ENCODE measurements at places on chromosomes 2 and 18. TPM values are rescaled to one million over a fixed set of nuclear protein-coding genes. Genes with fewer than 3 reads are reported as not detected.

GAL3ST2 gene
- total RNA-seq: 1.5 TPM

DNA sequence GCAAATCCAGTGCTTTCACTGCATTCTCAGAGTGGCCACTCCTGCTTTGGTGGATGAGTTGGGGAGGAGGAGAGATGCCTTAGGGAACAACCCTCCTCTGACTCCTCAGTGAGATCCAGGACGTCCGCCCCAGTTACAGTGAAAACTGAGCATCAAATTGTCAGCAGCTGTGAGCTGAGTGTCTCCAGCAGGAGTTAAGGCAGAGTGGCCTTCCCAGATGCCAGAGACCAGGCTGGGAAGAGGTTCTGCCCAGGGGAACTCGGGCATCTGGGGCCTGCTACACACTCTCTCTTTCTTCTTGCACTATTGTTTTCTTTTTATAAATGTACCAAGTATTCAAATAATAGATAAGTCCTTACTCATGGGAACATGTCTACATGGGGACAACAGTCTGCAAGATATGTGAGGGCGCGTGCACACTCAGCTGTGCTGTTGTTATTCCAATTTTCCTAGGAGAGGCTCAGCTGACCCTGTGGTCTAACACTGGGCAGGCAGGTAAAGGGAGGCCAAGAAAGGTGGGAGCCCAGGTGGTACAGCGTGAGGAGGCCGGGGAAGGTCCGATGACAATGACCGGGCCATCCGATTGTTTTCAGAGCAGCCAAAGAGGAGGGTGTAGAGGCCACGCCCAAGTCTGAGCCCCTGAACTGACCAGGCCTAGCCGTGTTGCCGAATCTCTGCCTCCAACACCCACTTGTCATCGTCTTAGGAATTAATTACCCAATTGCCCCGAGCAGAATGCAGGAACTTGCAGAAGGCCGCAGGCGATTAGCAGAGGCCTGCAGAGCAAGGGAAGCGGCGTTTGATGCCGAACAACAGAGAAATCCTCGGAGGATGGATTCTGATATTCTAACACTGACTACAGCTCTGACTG, 166.9 kb downstream of the ANAPC1 start:
- no peak for DNase-seq
- H3K27ac ChIP-seq: no peak overlapping the region
- no peaks in the 10 kb centered on the region for H3K4me1 ChIP-seq
- H3K36me3 ChIP-seq: no peaks in the 10 kb centered on the region

DNA sequence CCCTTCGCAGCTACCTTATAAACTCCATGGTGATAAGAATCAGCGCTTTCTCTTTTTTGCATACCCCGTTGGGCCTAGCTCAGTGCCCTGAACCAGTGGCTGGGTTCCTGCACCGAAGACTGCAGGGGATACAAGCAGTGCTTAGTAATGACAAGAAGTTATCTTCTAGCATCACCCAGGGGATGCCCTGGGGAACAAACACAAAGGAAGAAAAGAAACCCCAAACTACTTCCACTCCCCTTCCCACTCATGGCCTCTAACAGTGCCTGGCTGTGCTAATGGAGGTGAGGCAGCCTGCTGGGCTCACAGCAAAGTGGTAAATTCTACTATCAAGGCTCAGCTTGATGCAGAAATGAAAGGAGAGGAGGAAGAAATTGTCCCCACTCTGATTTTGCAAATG, 314.7 kb downstream of the TXNL1 start:
- no peaks in the 10 kb centered on the region for H3K36me3 ChIP-seq
- no peak overlapping the region for H3K27ac ChIP-seq
- no peak overlapping the region for H3K4me3 ChIP-seq
- no peaks in the 10 kb centered on the region for H3K4me1 ChIP-seq
- DNase-seq: no peak
- no peaks in the 10 kb centered on the region for H3K27me3 ChIP-seq

DNA sequence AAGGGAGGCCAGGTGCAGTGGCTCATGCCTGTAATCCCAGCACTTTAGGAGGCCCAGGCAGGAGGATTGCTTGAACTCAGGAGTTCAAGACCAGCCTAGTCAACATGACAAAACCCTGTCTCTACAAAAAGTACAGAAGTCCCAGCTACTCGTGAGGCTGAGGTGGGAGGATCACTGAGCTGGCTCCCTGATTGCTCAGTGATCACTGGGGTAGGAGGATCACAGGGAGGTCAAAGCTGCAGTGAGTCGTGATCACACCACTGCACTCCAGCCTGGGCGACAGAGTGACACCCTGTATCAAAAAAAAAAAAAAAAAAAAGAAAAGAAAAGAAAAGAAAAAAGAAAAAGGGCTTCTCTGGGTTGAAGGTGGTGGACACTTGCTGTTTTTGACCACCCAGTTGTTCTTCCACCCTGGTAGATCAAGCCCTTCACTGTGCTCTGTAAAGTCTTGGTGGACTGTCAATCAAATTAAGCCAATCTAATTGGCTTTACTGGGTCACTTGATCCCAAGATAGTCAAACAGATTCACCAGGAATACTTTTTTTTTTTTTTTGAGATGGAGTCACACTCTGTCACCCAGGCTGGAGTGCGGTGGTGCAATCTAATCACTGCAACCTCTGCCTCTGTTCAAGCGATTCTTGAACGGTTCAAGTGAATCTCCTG, 191.6 kb downstream of the AGPS start:
- DNase-seq: no peak
- no peak overlapping the region for H3K4me3 ChIP-seq
- no peak overlapping the region for H3K27ac ChIP-seq
- H3K36me3 ChIP-seq: no peaks in the 10 kb centered on the region

- no peak for DNase-seq
- H3K36me3 ChIP-seq: no peaks in the 10 kb centered on the region
- H3K4me1 ChIP-seq: no peaks in the 10 kb centered on the region
- H3K27ac ChIP-seq: no peak overlapping the region
- H3K4me3 ChIP-seq: no peak overlapping the region
- H3K27me3 ChIP-seq: no peaks in the 10 kb centered on the region
Observed at GRCh38 chr2:46369783-46370182, 72.6 kb downstream of the EPAS1 start.

LBX2 gene
- not detected for total RNA-seq

DNA sequence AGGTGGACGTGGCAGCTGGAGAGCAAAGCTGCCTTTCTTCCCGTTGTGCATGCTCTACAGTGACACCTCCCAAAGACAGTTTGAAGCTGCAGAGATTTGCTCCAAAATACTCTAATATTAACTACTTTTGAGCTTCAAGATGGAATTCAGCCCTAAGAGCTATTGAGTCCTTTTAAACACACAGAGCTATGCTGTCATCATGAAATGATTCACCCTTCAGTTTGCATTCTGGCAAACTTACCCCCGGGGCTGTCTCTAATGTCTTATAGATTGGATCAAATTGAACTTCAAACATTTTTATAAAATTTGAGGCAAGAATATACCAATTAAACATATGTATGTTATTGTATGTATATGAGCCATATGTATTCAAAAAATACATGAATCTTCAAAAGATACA, 110.7 kb upstream of the EFEMP1 start:
- H3K4me3 ChIP-seq: no peak overlapping the region
- no peak overlapping the region for H3K27ac ChIP-seq
- H3K4me1 ChIP-seq: no peaks in the 10 kb centered on the region
- no peak for DNase-seq
- H3K36me3 ChIP-seq: no peaks in the 10 kb centered on the region
- H3K27me3 ChIP-seq: no peaks in the 10 kb centered on the region

GRCh38 chr18:31103423-31103822, 1.2 kb upstream of the DSC2 start:
- H3K4me3 ChIP-seq: no peak overlapping the region
- no peak for DNase-seq
- H3K27me3 ChIP-seq: peaks cover 6% of the 10 kb centered on the region
- no peaks in the 10 kb centered on the region for H3K4me1 ChIP-seq

- DNase-seq: no peak
- no peaks in the 10 kb centered on the region for H3K4me1 ChIP-seq
- H3K36me3 ChIP-seq: no peaks in the 10 kb centered on the region
- H3K4me3 ChIP-seq: no peak overlapping the region
- H3K27me3 ChIP-seq: no peaks in the 10 kb centered on the region
- H3K27ac ChIP-seq: no peak overlapping the region
Observed at GRCh38 chr18:28359176-28359575, 182.2 kb upstream of the CDH2 start.
